ENCODE measurements at places on chromosomes 5 and 9.

GRCh38 chr5:90962481-90962880, 403.9 kb downstream of the ADGRV1 start:
- DNase-seq, result no peak

- DNase-seq, result no peak
These were observed 415.0 kb downstream of the KCTD16 start for GRCh38 chr5:144585681-144586080.

DNA sequence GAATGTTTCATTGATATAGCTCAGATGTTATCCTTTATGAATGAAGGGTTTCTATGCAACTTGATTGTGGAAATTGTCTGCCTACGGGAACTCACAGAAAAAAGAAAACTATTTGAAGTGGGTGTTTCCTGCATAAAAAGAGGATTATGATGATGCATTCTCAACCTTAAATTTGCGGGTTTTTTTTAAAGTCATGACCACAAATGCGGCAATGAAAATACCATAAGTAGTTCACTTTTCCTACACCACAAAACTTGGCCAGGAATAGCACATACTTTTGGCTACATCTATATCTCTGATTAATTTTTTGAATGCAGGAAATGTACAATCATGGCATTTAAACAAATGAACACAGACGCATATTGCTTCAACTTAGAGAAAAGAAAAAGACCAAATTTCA, 754.7 kb downstream of the DTWD2 start:
- no peak for DNase-seq

- DNase-seq, result no peak
These were observed 485.1 kb upstream of the PAPPA start for GRCh38 chr9:115668521-115668920.

- DNase-seq, result no peak
These were observed 395.0 kb upstream of the SMARCA2 start for GRCh38 chr9:1619915-1620710.

DNA sequence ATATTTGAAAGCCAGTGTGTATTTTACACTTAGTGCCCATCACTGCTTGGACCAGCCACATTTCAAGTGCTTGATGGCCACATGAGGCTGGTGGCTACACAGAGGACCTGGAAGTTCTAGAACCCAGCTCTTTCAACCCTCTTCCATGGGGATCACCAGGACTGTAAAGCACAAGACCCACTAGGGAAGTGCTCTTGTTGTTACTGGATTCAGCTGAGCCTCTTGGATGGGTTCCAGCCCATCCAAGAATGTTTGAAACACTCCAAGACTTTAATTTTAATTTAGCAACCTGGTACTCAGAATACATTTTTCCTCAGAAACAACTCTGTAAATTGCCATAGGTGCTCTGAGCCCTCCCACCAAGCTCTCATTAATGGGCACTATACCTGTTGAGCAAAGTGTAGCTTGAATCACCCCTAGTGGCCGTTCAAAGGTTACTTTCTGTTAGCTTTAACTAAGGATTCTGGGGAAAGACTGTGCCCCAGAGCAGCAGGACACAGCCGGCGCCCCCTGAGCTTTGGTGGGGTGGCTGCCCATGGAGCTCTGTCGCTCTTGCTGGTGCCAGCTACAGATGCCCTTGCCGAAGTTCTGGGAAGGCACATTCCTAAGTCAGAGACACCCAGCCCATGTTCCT, 212.4 kb downstream of the HSD17B3 start:
- DNase-seq, result no peak

GRCh38 chr9:109440117-109440515, 58.0 kb downstream of the PTPN3 start:
- DNase-seq, result no peak

DNA sequence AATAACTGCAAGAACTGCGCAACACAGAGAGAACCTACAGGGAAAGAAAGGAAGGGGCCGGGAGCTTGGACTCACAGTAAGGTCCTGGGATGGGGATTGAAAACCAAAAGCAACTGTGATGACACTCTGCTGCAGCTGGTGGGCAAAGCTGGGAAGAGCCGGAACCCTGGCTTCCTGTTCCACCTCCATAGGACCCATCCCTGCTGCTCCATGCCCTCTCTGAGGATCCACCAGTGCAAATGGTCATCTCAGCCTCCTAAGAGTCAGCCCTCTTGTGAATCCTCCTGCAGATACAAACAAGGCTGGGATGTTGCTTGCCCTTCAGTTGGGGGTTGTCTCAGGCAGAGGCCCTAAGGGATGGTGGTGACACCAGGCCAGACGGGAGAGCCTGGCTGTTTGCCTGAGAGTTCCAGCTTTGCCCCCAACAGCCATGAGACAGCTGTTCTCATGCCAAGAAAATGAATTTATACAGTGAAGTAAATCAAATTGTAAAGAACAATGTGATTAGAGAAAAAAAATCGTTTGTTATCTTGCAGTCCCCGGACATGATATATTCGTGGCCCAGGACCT, 90.8 kb downstream of the TENT4A start:
- no peak for DNase-seq

DNA sequence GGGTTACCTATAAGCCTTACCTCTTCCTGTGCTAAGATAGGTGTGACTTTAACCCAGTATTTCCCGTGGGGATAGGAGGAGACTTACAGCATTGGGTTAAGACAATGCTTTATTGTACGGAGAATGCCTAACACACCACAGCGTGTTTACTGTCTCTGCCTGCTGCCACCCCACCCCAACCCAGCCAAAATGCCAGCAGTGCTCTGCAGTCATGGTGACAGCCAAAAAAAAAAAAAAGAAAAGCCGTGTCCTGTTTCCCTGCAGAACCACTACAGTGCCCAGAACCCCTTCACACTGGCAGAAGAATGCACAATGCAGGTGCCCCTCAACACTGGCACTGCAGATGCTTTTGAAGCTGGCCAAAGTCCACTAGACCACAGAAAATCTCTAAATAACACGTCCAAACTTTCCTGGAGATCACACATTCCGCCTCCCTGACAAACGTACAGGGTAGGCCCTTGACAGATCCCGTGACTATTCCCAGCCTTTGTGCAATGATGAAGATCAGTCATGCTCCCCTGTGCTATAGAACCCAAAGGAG, 102.2 kb downstream of the SERINC5 start:
- peak; percentile 43 for DNase-seq

DNA sequence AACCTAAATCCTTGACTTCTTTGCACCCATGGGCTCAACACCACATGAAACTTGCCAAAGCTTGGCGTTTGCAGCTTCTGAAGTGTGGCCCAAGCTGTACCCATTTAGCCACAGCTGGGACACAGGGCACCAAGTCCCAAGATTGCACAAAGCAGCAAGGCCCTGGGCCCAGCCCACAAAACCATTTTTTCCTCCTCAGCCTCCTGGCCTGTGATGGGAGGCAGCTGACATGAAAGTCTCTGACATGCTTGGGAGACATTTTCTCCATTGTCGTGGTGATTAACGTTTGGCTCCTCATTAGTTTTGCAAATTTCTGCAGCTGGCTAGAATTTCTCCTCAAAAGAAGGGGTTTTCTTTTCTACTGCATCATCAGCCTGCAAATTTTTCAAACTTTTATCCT, 32.0 kb downstream of the ACTL7B start:
- DNase-seq, result no peak

GRCh38 chr5:148805326-148806290, 20.8 kb upstream of the ADRB2 start:
- no peak for DNase-seq

GRCh38 chr5:138832218-138832617, 42.9 kb downstream of the LRRTM2 start:
- no peak for DNase-seq

GRCh38 chr9:137482094-137482781, 23.1 kb upstream of the NSMF start:
- no peak for DNase-seq

DNA sequence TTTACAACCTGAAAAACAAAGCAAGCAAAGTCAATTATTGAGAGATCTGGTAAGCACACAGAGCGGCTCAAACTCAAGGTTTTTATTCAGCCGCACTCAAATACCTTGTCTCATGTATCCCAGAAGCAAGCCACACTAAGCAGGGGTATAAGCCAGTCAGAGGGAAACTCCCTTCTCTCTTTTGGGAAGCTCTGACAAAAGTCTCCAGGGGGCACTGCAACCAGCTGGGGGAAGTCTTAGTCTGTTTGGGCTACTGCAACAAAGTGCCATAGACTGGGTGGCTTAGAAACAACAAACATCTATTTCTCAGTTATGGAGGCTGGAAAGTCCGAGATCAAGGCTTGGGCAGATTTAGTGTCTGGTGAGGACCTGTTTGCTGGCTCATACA, 246.0 kb downstream of the ENC1 start:
- no peak for DNase-seq

- peak; percentile 65 for DNase-seq
These were observed at the start of gene CARD19 for GRCh38 chr9:93096131-93096802. Gene CARD19, plus strand, starts transcription at chr9:93096217. Its CDS starts 129 bp downstream, at chr9:93096346.

GRCh38 chr5:64347309-64347708, 158.5 kb upstream of the RGS7BP start:
- no peak for DNase-seq

DNA sequence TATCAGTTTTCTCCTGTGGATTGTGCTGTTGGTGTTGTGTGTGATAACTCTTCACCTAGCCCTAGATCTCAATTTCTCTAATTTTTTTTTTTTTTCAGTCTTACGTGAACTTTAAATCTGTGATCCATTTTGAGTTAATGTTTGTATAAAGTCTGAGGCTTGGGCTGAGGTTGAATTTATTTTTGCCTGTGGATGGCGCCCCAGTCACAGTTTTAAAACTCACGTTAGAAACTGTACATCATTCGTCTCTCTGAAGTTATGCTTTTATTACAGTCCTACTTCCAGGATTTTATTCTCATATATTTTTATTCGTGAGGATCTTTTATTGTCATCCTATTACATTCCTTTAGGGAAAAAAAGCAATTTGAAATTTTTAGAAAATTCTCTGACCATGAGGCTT, 103.1 kb downstream of the EHMT1 start:
- DNase-seq, result no peak

GRCh38 chr9:123329329-123329955, 26.6 kb upstream of the CRB2 start:
- DNase-seq, result no peak

GRCh38 chr5:151476016-151476415, 28.6 kb downstream of the SLC36A1 start:
- DNase-seq, result no peak

GRCh38 chr9:87708546-87708945, 17.4 kb upstream of the CTSL start:
- DNase-seq, result no peak

GRCh38 chr5:180640611-180640860, 8.9 kb downstream of the FLT4 start:
- peak; percentile 9 for DNase-seq

DNA sequence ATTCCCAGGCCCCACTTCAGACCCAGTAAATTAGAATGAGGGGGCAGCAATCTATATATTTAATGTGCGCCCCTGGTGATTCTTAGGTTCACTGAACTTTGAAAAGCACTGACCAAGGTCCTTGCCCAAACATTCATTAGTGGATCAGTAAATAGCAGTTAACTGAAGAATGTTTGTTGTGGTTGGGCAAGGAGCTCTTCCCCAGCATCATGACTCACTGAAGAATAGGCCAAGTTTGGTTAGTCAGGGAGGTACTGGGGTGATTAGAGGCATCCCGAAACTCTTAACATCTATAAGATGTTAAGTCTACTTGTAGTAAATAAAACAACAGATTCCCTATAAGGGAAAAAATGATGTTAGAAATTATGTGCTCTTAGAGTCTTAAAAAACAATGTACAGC, 833 bp upstream of the MROH2B start:
- no peak for DNase-seq

DNA sequence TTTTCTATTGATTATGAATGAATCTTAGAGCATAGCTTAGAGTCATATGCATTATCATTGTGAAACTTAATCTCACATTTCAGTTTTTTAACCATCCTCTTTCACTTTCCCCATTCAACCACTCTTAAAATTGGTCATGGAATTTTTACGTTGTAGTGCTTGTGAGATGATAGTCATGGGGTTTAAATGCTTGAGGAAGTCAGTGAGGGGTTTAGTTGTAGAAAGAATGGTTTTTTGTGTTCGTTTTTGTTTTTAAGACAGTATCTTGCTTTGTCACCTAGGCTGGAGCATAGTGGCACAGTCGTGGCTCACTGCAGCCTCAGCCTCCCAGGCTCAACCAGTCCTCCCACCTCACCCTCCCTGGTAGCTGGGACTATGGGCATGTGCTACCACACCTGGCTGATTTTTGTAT, 19.6 kb downstream of the UGCG start:
- DNase-seq, result no peak

DNA sequence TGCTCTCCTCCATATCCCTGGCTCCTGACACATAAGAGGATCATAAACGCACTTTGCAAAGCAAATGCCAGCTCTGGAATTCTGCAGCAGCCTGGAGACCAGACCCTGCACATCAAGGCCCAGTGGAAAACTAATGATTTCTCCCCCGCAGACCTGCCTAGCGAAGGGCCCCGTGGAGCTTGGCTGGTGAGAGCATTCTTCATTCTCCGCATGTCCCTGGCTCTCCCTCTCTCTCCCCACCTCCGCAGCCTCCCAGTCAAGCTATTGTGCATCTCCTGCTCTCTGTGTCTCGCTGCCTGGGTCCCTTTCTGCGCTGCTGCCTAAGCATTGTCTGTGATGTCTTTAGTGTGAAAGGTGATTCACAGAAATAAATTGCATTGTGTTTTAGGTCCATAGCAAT, 46.7 kb downstream of the GRIA1 start:
- no peak for DNase-seq

GRCh38 chr5:78533356-78533755, 115.2 kb downstream of the LHFPL2 start:
- DNase-seq, result no peak

DNA sequence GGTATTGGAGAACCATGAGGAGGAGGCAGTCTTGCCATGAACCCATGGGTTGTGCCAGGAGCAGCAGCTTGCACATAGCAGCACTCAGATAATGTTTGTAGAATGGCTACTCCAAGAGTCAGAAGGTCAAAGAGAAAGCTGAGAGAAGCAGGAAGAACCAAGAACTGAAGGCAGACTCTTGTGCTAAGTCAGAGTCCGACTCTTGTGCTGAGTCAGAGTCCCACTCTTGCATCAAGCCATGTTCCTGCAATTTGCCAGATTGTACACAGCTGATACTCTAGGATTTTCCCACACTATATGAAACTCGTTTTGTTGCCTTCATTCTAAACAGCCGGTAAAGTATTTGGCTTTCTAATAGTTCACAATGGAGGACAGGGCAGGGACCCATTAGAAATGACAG, 26.2 kb upstream of the HSPA9 start:
- DNase-seq, result no peak

DNA sequence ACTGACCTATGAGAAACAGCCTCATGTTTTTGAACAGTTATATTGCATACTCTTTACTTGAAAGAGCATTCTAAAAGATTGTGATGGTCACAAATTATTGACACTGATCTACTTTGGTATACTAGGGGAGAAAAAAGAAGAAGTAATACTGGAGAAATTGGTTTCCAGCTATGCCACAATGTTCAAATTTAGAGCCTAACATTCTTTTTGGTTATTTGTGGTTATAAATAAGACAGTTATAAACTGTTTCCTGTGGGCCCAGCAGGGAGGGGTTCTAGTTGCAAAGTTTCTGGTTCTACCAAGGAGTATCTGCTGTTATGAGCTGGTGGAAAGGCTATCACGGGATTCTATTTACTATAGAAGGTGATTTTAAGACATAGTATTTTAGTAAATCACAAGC, 4.8 kb downstream of the CWC27 start:
- no peak for DNase-seq

- DNase-seq, result no peak
These were observed 25.4 kb downstream of the EXOC3 start for GRCh38 chr5:468401-468800.
